C1 segment of cervical spinal cord (tissue), 14 donors: ENCODE measurements at places on chromosomes 7 and 10.

GRCh38 chr7:45105588-45106188, 5.8 kb downstream of the TBRG4 start:
- DNase-seq = no peak

DNA sequence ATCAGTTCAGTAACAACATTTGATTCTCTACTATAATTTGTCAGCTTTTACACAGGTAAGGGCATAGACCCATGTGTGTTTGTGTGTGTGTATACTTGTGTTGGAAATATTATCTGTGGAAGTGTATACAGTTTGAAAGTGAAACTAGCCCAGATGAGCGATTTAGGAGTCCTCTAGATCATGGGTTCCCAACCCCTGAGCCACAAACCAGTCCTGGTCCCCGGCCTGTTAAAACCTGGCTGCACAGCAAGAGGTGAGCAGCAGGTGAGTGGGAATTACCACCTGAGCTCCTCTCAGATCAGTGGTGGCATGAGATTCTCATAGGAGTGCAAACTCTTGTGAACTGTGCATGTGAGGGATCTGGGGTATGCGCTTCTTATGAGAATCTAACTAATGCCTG, 1221.5 kb upstream of the SORCS1 start:
- DNase-seq = no peak

- DNase-seq = no peak
These were observed 12.0 kb downstream of the PWWP2B start for GRCh38 chr10:132408823-132409666.

GRCh38 chr10:108586424-108586823, 1336.9 kb downstream of the XPNPEP1 start:
- no peak for DNase-seq

DNA sequence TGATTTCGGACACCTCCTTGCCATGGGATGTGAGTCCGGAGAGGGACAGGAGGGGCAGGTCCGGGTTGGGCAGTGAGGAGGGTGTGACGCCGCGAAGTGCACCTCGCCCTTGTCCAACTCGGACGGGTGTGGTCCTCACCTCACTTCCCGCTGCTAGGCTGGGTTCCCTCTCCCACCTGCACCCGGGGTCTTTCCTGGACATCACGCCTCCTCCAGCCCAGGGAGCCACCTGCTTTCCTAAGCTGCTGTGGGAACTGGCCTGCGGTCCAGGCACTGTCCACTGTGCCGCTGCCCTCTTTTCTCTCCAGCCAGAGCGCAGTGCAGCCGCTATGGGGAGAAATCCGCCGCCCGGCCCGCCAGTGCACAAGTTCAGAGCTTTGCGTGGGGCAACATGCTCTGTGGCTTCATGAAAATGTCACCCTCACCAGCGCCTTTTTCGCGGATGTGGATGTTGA, 45.0 kb upstream of the ZNF716 start:
- DNase-seq = no peak

GRCh38 chr7:134645478-134645877, 1.2 kb upstream of the BPGM start:
- DNase-seq = no peak

DNA sequence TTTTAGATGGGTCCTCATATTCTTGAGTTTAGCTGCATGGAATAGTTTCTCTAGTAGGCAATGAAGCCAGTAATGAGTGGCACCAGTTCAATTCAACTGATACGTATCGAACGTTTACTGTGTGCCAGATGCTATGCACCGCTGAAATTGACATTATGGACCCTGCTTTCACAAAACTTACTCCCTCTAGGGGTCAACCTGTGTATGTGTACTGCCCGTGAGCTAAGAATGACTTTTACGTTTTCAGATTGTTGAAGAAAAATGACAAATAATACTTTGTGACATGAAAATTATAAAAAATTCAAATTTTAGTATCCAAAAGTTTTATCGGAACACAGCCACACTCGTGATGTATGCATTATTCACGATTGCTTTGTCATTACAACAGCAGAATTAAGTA, 95.5 kb downstream of the ZMYND11 start:
- no peak for DNase-seq

DNA sequence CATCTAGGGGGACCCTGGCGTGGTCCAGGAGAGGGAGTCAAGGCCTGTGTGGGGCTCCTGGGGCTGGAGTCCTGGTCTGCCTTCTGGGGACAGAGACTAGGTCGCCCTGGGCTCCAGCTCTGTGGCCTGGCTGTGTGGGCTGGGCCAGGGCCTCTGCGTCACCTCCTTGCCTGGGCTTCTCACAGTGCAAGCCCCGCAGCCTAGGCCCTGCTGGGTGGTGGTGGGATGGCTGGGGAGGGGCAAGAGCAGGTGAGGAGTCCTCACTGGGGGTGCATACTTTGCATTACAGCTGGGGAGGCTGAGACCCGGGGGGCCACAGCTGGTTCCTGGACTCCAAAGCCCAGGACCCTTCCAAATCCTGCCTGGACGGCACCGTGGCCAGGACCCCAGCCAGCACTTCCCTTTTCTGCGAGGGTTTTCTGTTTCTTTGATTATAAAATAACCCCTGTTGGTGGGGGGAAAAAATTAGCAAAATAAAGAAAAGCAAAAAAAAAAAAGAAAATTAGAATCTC, 23.5 kb downstream of the PWWP2B start:
- DNase-seq = no peak

- DNase-seq = no peak
These were observed 568.3 kb downstream of the INHBA start for GRCh38 chr7:41134300-41135255.
